MG63 (cell line): ENCODE measurements at places on chromosomes 12 and 14. TPM values are rescaled to one million over a fixed set of nuclear protein-coding genes. Genes with fewer than 3 reads are reported as not detected.

LPAR5 gene
- total RNA-seq, result 0.03 TPM in 1 of 2 replicates, not detected in the other

PLBD1 gene
- total RNA-seq, result 0.49 and 0.59 TPM in 2 replicates

RERGL gene
- total RNA-seq, result not detected in 2 replicates

P2RX4 gene
- total RNA-seq, result 16.5 and 18.7 TPM in 2 replicates

TNFAIP2 gene
- total RNA-seq, result 86.5 and 90.4 TPM in 2 replicates

NRIP2 gene
- not detected in 2 replicates for total RNA-seq

LRRC43 gene
- not detected in 2 replicates for total RNA-seq

BDKRB2 gene
- total RNA-seq, result 8.0 and 8.8 TPM in 2 replicates

- DNase-seq, result no peak
These were observed 1.7 kb downstream of the ATF7 start for GRCh38 chr12:53624458-53624857.

DNA sequence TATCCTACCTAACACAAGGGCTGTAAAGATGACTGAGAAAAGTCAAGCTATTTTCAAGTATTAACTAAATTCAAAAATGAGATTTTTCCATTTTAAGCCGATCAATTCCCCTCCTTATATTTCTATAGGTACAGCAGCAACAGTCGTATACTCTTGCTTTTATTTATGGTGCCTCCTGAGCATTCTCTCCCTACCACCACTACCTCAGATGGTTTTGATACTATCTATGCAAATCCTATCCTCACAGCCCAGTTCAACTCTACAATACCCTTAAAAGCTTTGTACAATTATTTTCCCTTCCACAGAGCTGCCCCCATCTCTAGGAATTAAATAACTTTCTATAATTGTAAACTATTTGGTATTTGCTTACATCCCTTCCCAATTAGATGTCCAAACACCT, 52.1 kb downstream of the GALC start:
- no peak for DNase-seq

DNA sequence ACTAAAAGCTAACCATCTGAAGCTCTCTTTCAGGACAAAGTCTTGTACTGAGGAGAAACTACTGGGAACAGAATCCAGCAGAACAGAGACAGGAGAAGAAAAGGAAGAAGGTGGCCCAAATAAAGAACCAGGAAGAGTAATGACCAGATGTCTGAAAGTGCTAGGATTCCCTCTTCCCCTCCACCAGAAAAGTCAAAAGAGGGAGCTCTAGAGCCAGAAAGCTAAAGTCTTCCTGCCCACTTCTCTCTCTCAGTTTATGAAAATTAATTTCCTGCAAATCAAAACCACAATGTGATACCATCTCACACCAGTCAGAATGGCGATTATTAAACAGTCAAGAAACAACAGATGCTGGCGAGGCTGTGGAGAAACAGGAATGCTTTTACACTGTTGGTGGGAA, 47.2 kb downstream of the SPPL3 start:
- DNase-seq, result no peak

- no peak for DNase-seq
These were observed 39.8 kb downstream of the DIO3 start for GRCh38 chr14:101600891-101601605.
